GM12891 (cell line): ENCODE measurements at places on chromosomes 16 and 17.

DNA sequence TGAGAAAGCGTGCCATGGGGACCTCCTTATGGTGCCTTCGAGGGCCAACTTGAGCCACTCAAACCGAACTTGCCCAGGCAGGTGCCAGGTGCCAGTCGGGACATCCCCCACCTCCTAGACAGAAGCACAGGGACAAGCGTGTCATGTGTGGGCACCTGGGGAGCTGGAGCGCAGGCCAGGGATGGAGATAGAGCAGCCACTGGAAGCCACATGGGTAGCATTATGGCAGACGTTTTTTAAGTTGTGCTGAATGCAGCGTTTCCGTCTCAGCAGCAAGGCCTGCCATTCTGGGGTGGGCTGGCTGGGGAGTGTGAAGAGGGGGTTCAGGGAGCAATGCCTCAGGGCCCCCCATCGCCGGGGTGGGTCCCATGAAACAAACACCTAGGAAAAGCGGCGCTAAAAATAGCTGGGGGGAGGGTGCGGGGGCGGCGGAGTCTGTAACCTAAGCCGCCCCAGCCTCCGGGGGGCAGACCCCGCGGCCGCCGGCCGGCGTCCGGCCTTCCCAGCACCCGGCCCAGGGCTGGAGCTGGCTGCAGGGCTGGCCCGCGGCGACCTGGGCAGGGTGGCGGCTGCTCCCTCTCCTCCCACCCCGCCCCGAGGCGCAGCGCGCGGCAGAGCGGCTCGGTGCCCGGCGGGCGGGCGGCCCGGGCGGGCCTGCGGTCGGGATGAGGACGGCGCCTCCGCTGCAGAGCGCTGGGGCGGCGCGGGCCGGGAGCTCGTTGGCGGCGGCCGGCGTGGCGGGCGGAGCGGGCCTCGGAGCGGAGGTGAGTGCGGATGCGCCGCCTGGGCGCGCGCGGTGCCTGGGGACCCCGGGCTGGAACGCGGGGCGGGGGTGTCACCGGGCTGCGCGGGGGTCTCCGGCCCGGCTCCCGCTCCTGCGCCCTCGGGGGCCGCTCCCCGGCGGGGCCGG lies at the start of gene ZNF469:
ZNF469 (plus strand) TSS at position 469 of the 910 bp plus-strand sequence. CDS start 44,512 bp downstream, outside the sequence.
- no peak for DNase-seq

GRCh38 chr17:61478026-61478789 lies 26.0 kb downstream of the TBX4 start:
- no peak for DNase-seq

- no peak for DNase-seq
Observed at GRCh38 chr16:65938083-65938482, 428.4 kb upstream of the CDH5 start.

DNA sequence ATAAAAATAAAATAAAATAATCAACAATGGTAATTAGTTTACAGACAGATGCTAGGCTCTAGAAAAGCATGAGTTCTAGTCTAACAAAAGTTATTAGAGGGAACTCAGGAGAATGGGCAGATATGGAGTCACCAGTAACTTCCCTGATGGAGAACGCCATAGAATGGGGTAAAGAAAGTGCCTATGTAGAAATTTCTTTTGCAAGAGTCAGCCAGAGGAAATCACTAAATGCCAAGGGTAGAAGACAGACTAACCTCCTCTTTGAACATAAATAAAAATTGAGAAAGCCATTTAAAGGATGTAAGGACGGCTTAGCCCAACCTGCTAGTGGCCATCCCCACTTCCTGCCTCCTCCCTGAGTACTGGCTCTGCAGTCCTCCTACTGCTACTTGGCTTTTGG lies 141.6 kb downstream of the VPS53 start:
- no peak for DNase-seq

DNA sequence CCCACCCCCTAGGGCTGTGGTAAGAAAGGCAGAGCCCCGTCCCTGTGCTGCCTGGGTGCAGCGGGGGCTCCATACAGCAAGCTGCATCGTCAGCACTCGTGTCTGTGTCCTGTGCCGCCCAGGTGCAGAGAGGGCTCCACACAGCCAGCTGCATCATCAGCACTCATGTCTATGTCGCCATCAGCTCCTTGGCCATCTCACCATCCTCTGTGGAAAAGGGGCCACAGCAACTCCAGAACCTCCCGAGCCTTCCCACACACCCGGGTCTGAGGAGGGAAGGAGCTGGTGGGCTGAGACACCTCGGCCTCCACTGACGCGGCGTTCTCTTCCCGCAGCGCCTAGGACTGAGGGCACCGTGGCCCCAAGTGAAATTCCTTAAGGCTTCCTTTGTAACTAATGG lies 72.9 kb upstream of the CHMP6 start:
- DNase-seq = no peak

DNA sequence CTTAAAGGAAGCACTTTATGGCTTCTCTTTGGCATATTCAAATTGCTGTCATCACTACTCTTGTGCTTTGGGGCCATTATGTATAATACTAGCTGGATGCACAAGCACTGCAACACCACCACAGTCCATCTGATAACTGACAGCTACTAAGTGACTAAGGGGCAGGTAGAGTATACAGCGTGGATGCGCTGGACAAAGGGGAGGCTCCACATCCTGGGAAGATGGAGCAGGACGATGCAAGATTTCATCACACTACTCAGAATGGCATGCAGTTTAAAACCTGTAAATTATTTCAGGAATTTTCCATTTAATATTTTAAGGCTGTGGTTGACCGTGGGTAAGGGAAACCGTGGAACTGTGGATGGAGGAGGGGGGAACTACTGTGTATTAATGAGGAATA lies 25.0 kb downstream of the MPRIP start:
- no peak for DNase-seq

GRCh38 chr17:81367171-81367570 lies 28.1 kb upstream of the BAHCC1 start:
- DNase-seq = no peak

DNA sequence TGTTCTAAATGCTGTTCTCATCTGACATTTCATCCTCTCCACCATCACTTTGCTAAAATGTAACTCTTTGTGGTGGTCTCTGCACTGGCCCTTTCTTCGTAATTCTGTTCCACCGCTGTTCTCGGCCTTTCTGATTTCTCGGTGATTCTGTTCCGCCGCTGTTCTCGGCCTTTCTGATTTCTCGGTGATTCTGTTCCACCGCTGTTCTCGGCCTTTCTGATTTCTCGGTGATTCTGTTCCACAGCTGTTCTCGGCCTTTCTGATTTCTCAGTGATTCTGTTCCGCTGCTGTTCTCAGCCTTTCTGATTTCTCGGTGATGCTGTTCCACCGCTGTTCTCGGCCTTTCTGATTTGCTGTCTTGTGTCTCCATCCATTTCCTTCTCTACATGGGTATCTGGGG lies 12.3 kb downstream of the FOXF1 start:
- no peak for DNase-seq

GRCh38 chr17:32586666-32587065 lies 99.9 kb downstream of the CDK5R1 start:
- DNase-seq = no peak
